ENCODE measurements at places on chromosomes 6 and 20.
A peak's percentile ranks its signal among the peaks of the same experiment; 100 is the strongest.

DNA sequence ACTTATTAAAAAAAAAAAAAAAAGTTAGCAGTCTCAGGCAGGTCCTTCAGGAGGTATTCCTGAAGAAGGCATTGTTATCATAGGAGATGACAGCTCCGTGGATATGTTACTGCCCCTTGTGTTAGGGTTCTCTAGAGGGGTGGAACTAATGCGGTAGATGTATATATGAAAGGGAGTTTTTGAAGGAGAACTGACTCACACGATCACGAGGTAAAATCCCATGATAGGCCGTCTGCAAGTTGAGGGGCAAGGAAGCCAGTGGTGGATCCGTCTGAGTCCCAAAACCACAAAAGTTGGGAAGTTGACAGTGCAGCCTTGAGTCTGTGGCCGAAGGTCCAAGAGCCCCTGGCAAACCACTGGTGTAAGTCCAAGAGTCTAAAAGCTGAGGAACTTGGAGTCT, 103.4 kb downstream of the TULP4 start:
- no peak for DNase-seq

GRCh38 chr20:6580486-6580885, 187.0 kb upstream of the BMP2 start:
- DNase-seq = no peak

DNA sequence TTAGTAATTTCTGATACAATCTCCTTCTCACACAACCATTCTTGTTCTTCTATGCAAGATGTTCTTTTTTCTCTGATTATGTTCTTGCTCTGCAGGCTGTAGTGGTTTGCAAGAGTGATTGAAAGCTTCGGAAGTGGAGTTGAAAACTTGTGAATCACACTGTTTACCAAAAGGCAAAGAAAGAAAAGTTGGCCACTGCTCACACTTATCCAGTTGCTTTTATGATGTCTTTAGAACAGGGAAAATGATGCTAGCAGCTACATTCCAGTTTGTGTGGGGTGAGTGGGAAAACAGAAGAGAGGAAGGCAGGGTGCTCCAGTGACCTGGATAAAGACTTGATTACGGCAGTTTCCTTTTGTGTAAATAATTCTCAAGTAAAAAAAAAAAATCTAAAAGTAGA, 583.3 kb downstream of the TENT5A start:
- no peak for DNase-seq

DNA sequence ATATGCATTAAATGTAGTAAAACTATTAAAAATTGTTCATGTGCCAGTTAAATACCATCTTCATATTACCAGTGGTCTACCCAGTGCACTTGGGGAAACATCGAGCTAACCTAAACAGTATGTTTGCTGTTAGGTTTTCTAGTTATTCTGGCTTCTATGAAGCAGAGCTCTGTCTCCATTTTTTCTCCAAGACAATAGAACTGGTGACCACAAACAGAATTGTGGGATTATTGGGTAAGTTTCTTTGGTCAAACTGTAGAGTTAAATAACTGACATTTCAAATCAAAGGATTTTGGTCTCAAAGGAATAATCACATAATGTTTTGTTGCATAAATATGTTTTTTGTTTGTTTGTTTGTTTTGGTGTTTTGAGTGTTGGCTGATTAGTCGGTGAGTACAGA, 40.5 kb upstream of the EDN3 start:
- no peak for DNase-seq

DNA sequence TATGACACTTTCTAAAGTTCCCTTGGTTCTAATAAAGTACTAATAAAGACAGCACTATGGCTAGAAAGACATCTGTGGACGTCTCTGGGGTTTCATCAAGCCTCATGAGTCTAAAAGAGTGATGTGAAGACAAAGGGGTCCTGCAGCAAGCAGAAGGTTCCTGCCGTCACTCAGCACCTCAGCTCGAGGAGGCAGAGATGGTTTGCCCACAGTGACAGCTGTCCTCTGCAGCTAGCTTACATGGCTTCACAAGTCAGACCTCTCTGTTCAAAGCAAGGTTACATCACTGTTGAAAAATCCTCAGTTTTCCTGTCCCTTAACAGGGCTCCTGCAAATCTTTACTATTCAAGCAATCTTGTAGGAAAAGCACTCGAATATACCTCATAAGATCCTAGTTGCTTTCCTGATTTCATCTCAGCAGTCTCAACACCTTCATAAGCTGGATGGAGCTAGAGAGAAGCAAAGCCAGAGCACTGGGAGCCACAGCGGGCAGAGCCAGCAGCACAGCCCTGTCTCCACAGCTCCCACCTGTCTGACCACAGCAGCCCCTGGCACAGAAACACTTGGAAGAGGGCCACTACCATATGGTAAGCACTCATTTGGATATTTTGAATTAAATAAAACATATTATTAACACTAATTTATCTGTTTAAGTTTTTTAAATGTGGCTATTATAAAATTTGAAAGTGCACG, 202.3 kb downstream of the GMDS start:
- no peak for DNase-seq

DNA sequence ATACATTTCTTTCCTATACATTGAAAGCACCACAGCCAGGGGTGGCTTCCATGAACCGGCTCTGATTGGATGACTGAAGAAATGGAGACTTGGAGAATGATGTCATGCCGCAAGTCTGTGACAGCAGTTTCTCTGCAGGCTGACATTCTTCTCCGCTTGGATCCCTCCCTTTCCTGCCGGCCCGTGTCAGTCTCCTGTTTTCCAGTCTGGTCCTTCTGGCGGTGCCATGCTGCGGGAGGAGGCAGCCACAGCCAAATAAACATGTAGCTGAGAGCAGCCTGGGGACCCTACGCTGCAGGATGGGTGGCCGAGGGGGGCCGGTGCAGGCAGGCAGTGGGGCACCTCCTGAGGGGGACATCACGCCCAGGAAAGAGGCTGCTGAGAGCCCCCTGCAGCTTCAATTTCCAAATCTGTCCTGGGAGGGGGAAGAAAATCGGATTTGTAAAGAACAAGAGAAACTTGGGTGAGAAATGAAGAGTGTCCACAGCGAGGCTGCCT, 178.0 kb downstream of the TAF4 start:
- no peak for DNase-seq

- DNase-seq = no peak
Measured at GRCh38 chr6:135506270-135506997, 8.9 kb upstream of the AHI1 start.

GRCh38 chr6:27091661-27092315, 155.7 kb upstream of the PRSS16 start:
- peak; percentile 26 for DNase-seq

GRCh38 chr6:137829641-137830083, 37.4 kb upstream of the TNFAIP3 start:
- DNase-seq = no peak
